ENCODE measurements at places on chromosomes 11 and 22. TPM values are rescaled to one million over a fixed set of nuclear protein-coding genes. Genes with fewer than 3 reads are reported as not detected.

DNA sequence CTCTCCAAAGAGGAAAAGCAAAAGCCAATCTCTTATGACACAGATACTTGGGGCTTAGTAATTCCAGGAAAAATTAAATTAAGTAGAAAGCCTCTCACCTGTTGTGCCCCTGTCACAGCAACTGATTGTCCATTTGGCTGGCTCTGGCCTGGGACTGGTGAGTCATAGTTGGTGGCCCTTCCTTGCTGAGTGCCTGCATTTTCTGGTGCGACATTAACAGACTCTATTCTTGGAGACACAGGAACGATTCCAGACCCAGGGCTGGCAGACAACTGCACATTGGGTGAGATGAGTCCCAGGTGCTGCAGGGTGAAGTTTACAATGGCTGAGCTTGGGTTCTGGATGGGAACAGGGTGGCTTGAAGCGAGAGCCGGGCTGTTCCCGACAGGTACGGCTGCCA lies 15.6 kb downstream of the E2F8 start:
- H3K27ac ChIP-seq: no peak overlapping the region
- H3K27me3 ChIP-seq: peaks cover 2% of the 10 kb centered on the region
- peaks cover 4% of the 10 kb centered on the region for H3K36me3 ChIP-seq
- H3K4me3 ChIP-seq: no peak overlapping the region
- no peak for DNase-seq
- H3K4me1 ChIP-seq: peaks cover 6% of the 10 kb centered on the region

DNA sequence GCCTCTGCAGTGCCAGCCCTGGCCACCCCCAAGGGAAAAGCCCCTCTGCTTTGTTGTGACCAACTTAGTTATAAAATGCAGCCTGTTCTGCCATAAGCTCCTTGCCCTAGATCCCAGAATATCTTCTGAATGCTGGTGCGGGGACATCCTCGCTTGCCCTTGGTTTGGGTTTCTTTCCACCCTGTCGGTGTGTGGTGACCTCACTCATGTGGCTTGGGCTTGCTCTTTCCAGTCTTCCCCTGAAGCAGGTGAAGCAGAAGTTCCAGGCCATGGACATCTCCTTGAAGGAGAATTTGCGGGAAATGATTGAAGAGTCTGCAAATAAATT lies 16.7 kb downstream of the CLDN5 start:
- DNase-seq: no peak
- H3K4me3 ChIP-seq: no peak overlapping the region
- H3K27me3 ChIP-seq: peaks cover 1% of the 10 kb centered on the region
- no peaks in the 10 kb centered on the region for H3K4me1 ChIP-seq

- H3K27me3 ChIP-seq: no peaks in the 10 kb centered on the region
- H3K36me3 ChIP-seq: no peaks in the 10 kb centered on the region
- H3K4me3 ChIP-seq: no peak overlapping the region
Measured at GRCh38 chr11:88164806-88165585, 10.2 kb downstream of the RAB38 start.

- DNase-seq: no peak
- H3K4me1 ChIP-seq: peaks cover 12% of the 10 kb centered on the region
- H3K4me3 ChIP-seq: no peak overlapping the region
- H3K27ac ChIP-seq: no peak overlapping the region
Measured at GRCh38 chr11:102407901-102408300, 44.7 kb downstream of the TMEM123 start.

DNA sequence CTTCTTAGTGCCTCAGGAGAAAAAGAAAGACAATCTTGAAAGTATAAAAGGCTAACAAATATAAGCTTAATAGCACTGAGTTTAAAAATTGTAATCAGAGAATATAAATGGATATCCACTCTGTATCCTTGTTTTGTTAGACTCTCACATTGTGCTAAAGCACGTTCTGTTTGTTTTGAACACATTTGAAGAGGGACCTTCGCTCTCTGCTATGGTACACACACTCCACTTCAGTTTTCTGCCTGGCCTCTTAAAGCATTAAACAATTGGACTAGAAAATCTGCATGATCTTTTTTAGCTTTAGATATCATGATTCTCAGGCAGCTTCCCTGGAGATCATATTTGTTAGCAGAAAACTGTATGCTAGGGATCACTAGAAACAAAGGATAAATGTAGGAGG lies 40.3 kb upstream of the PGR start:
- peaks cover 1% of the 10 kb centered on the region for H3K27me3 ChIP-seq
- no peak for DNase-seq
- H3K4me3 ChIP-seq: no peak overlapping the region
- no peak overlapping the region for H3K27ac ChIP-seq
- no peaks in the 10 kb centered on the region for H3K4me1 ChIP-seq
- H3K36me3 ChIP-seq: no peaks in the 10 kb centered on the region

DNA sequence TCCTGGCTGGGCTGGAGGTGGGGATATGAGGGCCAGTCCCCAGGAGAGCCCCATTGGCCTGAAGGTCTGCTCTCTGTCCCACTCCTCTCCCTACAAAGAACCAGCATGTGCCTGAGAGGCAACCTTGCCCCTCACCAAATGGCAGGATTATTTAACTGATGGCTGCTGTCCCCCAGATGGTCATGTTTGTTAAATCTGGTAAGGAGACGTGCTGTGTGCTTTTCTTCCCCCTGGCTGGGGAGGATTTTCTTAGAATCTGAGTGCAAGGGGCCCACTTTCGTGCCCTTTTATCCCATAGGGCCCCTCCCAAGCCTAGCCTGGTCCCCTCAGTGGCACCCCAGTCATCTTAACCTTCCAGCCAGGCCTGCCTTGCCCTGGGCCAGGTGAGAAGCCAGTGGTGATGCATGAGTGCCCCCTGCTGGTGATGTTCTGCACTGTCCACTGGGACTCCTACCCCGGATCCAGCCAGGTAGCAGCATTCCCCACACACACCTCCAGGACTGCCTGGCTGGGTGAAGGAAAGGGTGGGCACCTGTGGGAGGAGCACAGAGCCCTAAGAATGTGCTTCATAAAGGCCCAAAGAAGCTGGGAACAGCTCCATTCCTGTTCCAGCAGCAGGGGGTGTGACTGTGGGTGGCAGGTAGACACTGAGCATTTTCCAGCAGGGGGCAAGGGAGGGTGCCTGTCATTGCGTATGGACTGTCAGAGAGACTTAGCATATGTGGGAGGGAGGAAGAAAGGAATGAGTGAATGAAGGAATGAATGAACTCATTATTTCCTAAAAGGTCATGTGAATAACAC lies 28.9 kb downstream of the MFNG start:
- peaks cover 2% of the 10 kb centered on the region for H3K27me3 ChIP-seq
- no peak overlapping the region for H3K4me3 ChIP-seq
- peak; percentile 86 for DNase-seq
- no peaks in the 10 kb centered on the region for H3K4me1 ChIP-seq
- H3K36me3 ChIP-seq: no peaks in the 10 kb centered on the region
- no peak overlapping the region for H3K27ac ChIP-seq

DNA sequence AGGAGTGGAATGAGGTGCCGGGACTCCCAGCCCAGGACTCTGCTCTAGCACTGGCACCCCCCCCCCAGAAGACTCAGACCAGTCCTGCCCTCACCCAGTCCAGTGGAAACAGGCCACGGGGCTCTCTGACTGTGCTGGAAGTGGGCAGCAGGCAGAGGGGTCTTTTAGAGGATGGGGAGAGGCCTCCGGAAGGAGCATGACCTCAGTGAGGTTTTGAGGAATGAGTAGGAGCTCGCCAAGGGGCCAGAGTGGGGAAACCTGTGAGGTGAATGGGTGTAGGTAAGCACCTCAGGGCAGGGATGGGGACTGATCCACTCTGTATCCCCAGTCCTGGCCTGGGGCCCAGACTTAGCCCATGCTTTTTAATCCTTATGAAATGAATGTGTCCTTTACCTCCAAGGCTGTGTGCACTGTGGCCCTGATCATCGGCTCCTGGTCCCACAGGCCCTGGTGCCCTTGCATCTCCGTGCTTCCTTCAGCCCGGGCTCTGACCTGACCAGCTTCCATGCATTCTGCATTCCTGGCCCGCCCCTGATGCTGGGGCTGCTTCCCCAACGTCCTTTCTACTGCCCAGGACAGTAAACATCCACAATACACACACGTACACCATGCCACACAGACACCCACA lies 24.4 kb upstream of the RFPL3 start:
- peaks cover 5% of the 10 kb centered on the region for H3K4me1 ChIP-seq
- peaks cover 5% of the 10 kb centered on the region for H3K27me3 ChIP-seq
- DNase-seq: no peak
- H3K4me3 ChIP-seq: no peak overlapping the region

- H3K4me1 ChIP-seq: peaks cover 17% of the 10 kb centered on the region
- no peaks in the 10 kb centered on the region for H3K36me3 ChIP-seq
- H3K27me3 ChIP-seq: peaks cover 3% of the 10 kb centered on the region
- H3K27ac ChIP-seq: no peak overlapping the region
Measured at GRCh38 chr11:134531327-134532130, 119.5 kb upstream of the B3GAT1 start.

DNA sequence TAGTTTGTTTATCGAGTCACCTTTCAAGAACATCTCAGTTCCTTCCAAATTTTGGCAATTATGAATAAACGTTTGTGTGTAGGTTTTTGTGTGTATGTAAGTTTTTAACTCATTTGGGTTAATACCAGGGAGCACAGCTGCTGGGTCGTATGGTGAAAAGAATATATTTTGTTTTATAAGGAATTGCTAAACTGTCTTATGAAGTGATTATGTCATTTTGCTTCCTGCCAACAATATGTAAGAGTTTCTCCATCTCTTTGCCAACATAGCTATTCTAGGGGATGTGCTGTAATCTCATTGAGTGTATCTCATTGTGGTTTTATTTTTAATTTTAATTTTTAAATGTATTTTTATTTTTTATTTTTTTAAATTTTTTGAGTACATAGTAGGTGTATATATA lies 27.3 kb downstream of the BCL2L13 start:
- H3K36me3 ChIP-seq: peaks cover 37% of the 10 kb centered on the region
- no peaks in the 10 kb centered on the region for H3K4me1 ChIP-seq
- H3K4me3 ChIP-seq: no peak overlapping the region
- no peak overlapping the region for H3K27ac ChIP-seq

GRCh38 chr11:66264914-66265313 lies 3.5 kb upstream of the RAB1B start:
- peaks cover 16% of the 10 kb centered on the region for H3K36me3 ChIP-seq
- no peak overlapping the region for H3K27ac ChIP-seq
- no peak for DNase-seq
- peaks cover 10% of the 10 kb centered on the region for H3K4me1 ChIP-seq

- no peak overlapping the region for H3K27ac ChIP-seq
- H3K4me1 ChIP-seq: peaks cover 15% of the 10 kb centered on the region
- H3K27me3 ChIP-seq: peaks cover 1% of the 10 kb centered on the region
Measured at GRCh38 chr22:21102659-21103267, 57.0 kb downstream of the LRRC74B start.

GRCh38 chr11:103601225-103601846 lies 435.1 kb upstream of the DDI1 start:
- H3K4me1 ChIP-seq: peaks cover 11% of the 10 kb centered on the region
- no peaks in the 10 kb centered on the region for H3K36me3 ChIP-seq
- H3K27ac ChIP-seq: no peak overlapping the region
- no peak overlapping the region for H3K4me3 ChIP-seq
- DNase-seq: peak; percentile 48

DNA sequence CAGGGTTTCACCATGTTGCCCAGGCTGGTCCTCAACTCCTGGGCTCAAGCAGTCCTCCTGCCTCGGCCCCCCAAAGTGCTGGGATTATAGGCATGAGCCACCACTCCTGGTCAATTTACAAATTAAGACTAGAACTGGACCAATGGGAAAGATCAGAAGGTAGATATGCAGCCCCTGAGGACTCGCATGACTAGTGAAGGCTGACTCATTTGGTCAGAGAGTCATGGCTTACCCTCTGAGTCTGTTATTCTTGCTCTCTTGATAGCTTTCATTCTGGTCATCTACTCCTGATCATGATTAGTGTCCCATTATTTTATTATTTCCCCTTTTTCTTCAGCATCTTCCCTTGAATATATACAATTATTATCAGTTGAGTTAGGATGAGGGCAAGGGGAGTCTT lies 2.7 kb upstream of the LDHAL6A start:
- H3K4me1 ChIP-seq: no peaks in the 10 kb centered on the region
- DNase-seq: no peak
- H3K27ac ChIP-seq: no peak overlapping the region
- no peaks in the 10 kb centered on the region for H3K27me3 ChIP-seq
- H3K4me3 ChIP-seq: no peak overlapping the region

- H3K4me3 ChIP-seq: no peak overlapping the region
- H3K4me1 ChIP-seq: no peaks in the 10 kb centered on the region
- peaks cover 2% of the 10 kb centered on the region for H3K27me3 ChIP-seq
- DNase-seq: no peak
Measured at GRCh38 chr11:2669634-2670469, 29.9 kb downstream of the KCNQ1OT1 start.

- no peaks in the 10 kb centered on the region for H3K27me3 ChIP-seq
- no peak overlapping the region for H3K27ac ChIP-seq
- DNase-seq: no peak
- H3K36me3 ChIP-seq: no peaks in the 10 kb centered on the region
- H3K4me1 ChIP-seq: no peaks in the 10 kb centered on the region
Measured at GRCh38 chr11:102662607-102663006, 37.5 kb upstream of the MMP20 start.

- peaks cover 22% of the 10 kb centered on the region for H3K4me1 ChIP-seq
- H3K27ac ChIP-seq: no peak overlapping the region
- peaks cover 4% of the 10 kb centered on the region for H3K36me3 ChIP-seq
- no peak overlapping the region for H3K4me3 ChIP-seq
- peaks cover 12% of the 10 kb centered on the region for H3K27me3 ChIP-seq
- DNase-seq: no peak
Measured at GRCh38 chr11:64624883-64625481, 34.0 kb downstream of the SLC22A12 start.

DNA sequence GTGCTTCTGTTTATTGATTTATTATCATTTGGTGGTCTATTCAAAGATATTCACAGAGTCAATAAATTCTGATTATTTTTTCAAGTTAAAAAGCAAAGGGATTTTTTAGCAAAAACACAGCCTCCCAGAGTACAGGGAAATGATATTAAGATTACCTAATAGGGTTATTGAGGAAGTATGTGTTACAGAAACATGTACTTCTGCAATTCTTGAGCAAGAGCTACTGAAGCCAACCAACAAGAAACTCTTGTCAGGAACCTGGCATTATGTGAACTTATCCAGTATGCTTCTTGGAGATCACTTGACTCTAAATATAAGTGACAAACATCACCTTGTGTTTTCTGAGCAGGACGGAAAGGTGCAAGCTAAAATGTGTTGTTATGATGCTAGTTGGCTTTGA lies 42.0 kb upstream of the CARD18 start:
- H3K27me3 ChIP-seq: no peaks in the 10 kb centered on the region
- H3K4me1 ChIP-seq: peaks cover 15% of the 10 kb centered on the region
- H3K27ac ChIP-seq: no peak overlapping the region

Gene ARL14EP
- total RNA-seq: 19.2 TPM

Gene IGLL1
- not detected for total RNA-seq

Gene OR51D1
- not detected for total RNA-seq

Gene MAP6
- 0.26 TPM for total RNA-seq

Gene RIMBP3C
- total RNA-seq: 0.18 TPM

Gene SPON1
- 120 TPM for total RNA-seq

Gene ZBTB44
- 32.6 TPM for total RNA-seq
